ENCODE measurements at places on chromosomes 1 and 21. TPM values are rescaled to one million over a fixed set of nuclear protein-coding genes. Genes with fewer than 3 reads are reported as not detected.

DNA sequence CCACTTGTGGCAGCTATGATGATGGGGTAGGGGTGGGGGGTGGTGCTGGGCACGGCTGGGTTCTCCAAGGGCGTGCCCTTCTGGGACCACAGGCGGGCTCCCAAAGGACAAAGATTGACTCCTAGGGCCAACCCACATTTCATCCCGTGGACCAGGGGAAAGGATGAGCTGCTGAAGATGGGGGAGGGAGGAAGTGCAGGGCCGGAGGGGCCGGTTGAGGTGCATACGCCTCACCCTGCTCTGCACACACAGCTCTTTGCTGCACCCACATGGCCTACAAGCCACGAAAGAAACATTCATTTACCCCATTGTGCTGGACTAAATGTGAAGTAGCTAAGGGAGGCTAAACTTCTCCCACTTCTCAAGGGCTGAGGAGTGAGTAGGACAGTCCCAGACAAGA lies 34.2 kb upstream of the GNPAT start:
- peaks cover 4% of the 10 kb centered on the region for H3K4me1 ChIP-seq
- H3K36me3 ChIP-seq, result no peaks in the 10 kb centered on the region
- H3K27me3 ChIP-seq, result no peaks in the 10 kb centered on the region
- no peak overlapping the region for H3K27ac ChIP-seq
- H3K4me3 ChIP-seq, result no peak overlapping the region

CD1E gene
- 0.50 TPM for polyA plus RNA-seq

BCAR3 gene
- 24.8 TPM for polyA plus RNA-seq

DNA sequence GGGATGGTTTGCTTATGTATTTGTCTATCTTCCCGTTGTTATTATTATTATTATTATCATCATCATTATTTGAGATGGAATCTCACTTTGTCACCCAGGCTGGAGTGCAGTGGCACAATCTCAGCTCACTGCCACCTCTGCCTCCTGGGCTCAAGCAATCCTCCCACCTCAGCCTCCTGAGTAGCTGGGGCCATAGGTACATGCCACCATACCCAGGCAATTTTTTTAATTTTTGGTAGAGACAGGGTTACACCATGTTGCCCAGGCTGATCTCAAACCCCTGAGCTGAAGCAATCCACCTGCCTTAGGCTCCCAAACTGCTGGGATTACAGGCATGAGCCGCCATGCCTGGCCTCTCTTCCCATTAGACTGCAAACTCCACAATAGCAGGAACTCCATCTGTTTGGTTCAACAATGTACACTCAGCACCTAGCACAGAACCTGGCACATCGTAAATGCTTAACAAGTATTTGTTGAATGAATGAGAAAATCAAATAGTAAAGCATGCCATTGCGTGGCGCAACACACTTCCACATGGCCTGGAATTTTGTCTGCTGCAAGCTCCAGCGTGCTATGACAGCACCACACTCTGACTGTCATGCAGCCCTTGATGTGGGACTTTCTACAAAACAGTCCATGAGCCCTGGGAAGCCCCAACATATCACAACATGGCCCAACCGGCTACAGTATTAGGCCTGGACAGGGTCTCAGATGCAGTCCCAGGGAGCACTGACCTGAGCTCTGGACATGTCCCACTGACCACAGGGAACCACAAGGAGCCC lies 3.8 kb upstream of the TINAGL1 start:
- no peaks in the 10 kb centered on the region for H3K36me3 ChIP-seq
- peak overlapping the region; percentile 95 for H3K27ac ChIP-seq
- H3K27me3 ChIP-seq, result no peaks in the 10 kb centered on the region
- peak; percentile 32 for DNase-seq

PPIAL4G gene
- polyA plus RNA-seq, result not detected

DNA sequence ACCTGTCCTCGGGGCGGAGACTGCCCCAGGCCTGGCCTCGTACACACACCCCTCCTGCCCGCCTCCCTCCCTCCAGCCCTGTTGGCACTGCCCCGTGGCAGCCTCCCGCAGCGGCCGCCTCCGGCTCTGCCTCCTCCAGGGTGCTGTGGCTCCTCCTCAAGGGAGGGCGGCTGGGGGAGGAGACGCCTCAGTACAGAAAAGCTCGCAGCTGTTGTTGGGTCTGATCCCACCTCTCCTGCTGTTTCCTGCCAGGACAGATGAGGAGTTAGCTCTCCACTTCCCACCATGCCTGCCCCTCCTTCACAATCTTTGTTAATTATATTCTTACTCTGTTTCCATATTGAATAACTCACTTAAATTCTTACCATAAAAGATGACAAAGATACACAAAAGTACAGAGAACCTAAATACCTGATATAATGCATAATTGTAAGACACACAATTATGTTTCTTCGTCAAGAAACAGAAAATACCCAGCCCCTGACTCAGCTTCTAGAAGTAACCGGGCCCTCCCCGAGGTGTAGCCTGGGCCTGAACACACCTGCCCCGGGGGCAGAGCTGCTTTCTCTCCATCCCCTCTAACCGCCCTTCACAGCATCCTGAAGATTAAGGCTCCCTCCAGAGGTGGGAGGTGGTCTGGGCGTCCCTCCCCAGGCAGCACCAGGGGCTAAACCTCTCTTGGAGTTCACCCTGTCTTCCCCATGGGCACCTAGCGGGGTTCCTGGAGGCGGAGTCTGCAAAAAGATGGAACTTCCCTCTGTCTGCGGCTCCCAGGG lies 30.6 kb upstream of the COL6A1 start:
- no peak overlapping the region for H3K4me3 ChIP-seq
- DNase-seq, result peak; percentile 93
- H3K36me3 ChIP-seq, result no peaks in the 10 kb centered on the region
- peaks cover 42% of the 10 kb centered on the region for H3K4me1 ChIP-seq

KCNQ4 gene
- polyA plus RNA-seq, result 2.6 TPM

PDE9A gene
- 103 TPM for polyA plus RNA-seq

GRCh38 chr1:30525971-30526651 lies 197.3 kb downstream of the MATN1 start:
- DNase-seq, result no peak
- H3K4me3 ChIP-seq, result no peak overlapping the region
- H3K27me3 ChIP-seq, result peaks cover 16% of the 10 kb centered on the region
- H3K36me3 ChIP-seq, result no peaks in the 10 kb centered on the region
- H3K27ac ChIP-seq, result no peak overlapping the region
- H3K4me1 ChIP-seq, result peaks cover 10% of the 10 kb centered on the region

- no peaks in the 10 kb centered on the region for H3K4me1 ChIP-seq
- no peaks in the 10 kb centered on the region for H3K36me3 ChIP-seq
- H3K27ac ChIP-seq, result peak overlapping the region; percentile 100
Observed at GRCh38 chr1:36159614-36160387, 3.8 kb downstream of the MAP7D1 start.

DNA sequence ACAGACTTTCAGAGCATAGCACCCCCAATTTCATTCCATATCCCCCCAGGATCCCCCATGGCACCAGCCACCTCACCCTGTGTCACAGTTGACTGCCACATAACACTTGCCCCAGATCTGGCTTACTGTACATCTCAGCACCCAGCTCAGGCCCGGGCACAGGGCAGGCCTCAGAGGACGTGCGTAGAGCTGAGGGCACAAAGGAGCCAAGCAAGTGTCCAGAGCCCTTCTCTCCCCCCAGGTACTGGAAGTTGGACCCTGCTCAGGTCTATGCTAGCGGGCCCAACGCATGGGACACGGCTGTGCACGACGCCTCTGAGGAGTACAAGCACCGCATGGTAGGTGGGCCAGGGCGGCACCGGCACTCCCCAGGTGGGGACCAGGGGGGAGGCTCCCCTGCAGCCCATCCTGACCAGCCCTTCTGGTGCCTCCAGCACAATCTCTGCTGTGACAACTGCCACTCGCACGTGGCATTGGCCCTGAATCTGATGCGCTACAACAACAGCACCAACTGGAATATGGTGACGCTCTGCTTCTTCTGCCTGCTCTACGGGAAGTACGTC lies 8.0 kb upstream of the SYTL1 start:
- H3K36me3 ChIP-seq, result peaks cover 19% of the 10 kb centered on the region
- no peak for DNase-seq
- H3K4me3 ChIP-seq, result no peak overlapping the region
- no peaks in the 10 kb centered on the region for H3K4me1 ChIP-seq

UTS2 gene
- 7.2 TPM for polyA plus RNA-seq

GRCh38 chr1:224589006-224589405 lies 27.1 kb upstream of the CNIH3 start:
- no peak overlapping the region for H3K4me3 ChIP-seq
- no peaks in the 10 kb centered on the region for H3K36me3 ChIP-seq
- no peak for DNase-seq
- H3K27me3 ChIP-seq, result no peaks in the 10 kb centered on the region

DNA sequence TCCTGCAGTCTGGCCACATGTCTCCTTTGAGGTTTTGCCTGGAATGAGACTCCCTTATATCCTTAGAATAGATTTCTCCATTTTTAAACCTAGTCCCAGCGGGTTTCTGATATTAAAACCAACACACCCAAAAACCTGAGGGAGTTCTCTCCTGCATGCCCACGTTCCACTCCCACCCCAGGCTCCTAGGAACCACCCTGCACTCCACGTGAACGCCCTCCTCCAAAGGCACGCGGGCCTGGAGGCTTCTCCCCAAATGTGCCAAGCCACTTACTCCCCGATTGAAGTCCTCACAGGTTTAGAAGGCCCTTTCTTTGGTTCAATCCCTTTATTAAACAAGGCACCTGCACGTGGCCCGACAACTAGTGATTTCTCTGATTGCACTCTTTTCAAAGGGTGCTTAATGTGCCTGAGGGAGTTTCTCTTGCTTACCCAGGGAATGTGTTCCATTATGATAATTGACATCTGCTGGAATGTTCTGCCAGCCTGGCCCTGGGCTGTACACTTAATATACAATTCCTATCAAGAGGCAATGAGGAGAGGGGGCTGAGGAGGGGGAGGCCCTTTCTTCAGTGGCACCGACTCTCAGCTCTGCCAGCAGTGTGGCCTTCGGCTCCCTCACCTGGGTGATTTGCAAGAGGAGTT lies 104.3 kb upstream of the ADAR start:
- no peak overlapping the region for H3K4me3 ChIP-seq
- H3K4me1 ChIP-seq, result no peaks in the 10 kb centered on the region
- no peaks in the 10 kb centered on the region for H3K27me3 ChIP-seq

DNA sequence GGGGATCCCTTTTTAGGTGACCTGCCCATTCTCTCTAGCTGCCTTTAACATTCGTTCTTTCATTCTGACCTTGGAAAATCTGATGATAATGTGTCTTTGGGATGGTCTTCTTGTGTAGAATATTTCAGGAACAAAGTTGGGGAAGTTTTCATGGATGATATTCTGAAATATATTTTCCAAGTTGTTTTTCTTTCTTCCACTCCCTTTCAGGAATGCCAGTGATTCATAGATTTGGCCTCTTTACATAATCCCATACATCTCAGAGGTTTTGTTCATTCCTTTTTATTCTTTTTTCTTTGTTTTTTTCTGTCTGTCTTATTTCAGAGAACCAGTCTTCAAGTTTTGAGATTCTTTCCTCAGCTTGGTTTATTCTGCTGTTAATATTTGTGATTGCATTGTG lies 13.9 kb upstream of the SCMH1 start:
- DNase-seq, result no peak
- no peaks in the 10 kb centered on the region for H3K4me1 ChIP-seq
- H3K27ac ChIP-seq, result no peak overlapping the region
- no peaks in the 10 kb centered on the region for H3K27me3 ChIP-seq
- H3K36me3 ChIP-seq, result no peaks in the 10 kb centered on the region

DNA sequence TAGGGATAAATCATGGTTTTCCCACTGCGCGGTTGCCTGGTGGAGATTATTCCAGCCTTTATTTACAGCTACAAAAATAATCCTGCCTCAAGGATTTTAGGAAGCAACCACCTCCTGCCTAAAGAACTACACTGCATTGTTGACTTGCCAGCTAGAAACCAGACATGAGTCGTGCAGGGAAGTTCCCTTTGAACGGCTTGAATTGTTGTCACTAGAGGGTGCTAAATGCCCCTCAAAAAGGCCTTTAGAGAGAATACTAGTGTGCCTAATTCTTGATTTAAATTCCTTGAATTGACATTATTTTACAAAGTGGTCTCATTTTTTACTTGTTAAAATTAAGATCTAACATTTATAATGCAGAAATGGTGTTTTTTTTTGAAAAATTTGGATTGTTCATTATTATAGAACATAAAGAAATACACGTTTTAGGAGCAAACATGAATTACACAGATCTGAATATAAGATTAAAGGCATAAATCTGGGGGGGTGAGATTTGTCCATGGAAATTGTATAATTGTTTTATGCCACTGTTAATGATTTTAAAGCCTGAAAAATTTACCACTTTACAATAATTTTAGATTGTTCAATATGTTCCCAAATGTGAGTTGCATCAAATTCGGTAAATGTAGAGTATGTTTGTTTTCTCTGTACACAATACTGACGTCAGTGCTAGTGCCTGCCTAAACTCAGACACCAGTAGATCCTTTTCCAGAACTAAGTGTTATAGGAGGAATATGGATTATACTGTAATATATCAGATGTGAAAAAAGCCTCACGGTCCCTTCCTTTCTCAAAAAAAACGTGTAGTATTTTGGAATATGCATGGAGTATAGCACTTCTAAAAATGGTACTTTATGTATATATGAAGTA lies 7.6 kb upstream of the ERG start:
- H3K27me3 ChIP-seq, result no peaks in the 10 kb centered on the region
- DNase-seq, result no peak
- H3K4me1 ChIP-seq, result no peaks in the 10 kb centered on the region

GRCh38 chr1:31708324-31708723 lies 4.5 kb upstream of the COL16A1 start:
- no peak overlapping the region for H3K4me3 ChIP-seq
- no peaks in the 10 kb centered on the region for H3K36me3 ChIP-seq
- DNase-seq, result no peak
- H3K4me1 ChIP-seq, result peaks cover 44% of the 10 kb centered on the region

VASH2 gene
- polyA plus RNA-seq, result under 0.01 TPM

DNA sequence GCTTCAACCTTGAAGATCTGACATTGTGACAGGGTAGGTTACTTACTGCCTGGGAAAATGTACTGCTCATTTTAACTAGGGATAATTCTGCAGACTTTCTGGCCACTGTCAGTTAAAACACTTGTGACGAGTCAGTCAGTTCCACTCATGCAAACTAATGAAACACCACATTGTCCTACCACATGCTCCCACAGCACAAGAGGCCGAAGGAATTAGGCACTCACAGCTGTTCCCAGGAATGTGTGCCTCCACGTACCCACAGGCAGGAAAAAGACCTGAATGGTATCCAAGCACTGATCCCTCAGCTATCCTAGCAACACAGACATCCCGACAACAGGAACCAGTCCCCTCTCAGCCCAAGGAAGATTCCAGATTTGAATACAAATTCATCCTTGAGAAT lies 12.3 kb downstream of the BCAR3 start:
- H3K4me3 ChIP-seq, result no peak overlapping the region
- H3K27ac ChIP-seq, result no peak overlapping the region
- no peaks in the 10 kb centered on the region for H3K36me3 ChIP-seq

Measured in sigmoid colon (tissue), 7 donors.